Activated naive CD4-positive, alpha-beta T cell treated with anti-CD3 and anti-CD28 coated beads, Interleukin-2, amount 50 U/mL, for 16 hours (primary cell): ENCODE measurements at places on chromosomes 2 and 18.
A peak's percentile ranks its signal among the peaks of the same experiment; 100 is the strongest.

GRCh38 chr2:106581328-106581727 lies 94.2 kb downstream of the CD8B2 start:
- DNase-seq: no peak

DNA sequence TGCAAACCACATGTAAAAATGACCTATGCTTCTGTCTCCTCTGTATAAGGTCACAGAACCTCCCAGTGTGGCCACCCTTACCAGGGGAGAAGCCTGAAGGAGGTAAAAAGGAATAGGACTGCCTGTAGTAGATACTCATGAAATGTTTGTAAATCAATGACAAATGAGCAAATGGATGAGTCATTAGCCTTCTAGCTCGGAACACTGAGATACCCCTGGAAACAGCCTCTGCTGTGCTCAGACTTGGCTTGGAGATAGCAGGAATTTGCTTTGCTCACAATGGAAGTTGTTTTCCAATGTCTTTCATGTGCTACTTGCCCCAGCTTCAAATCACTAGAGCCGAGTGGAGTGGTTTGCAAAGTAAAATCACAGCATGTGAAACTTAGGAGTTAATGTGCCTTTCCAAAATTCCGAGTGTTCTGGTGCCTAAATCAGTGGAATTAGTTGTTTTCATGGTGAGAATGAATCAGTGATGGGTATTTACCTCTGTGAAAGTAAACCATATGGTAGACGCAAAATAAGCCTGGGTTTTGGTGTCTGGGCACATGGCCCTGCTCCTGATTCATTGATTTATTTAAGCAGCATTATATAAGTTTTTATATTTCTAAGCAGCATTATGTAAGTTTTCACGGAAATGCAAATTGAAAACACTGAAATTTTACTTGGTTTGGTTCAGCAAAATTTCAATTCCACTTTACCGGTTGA lies 154.0 kb upstream of the MAP3K20 start:
- DNase-seq: no peak

GRCh38 chr2:68463287-68463877 lies 3.7 kb downstream of the FBXO48 start:
- no peak for DNase-seq

GRCh38 chr2:76491503-76491902 lies 780.8 kb upstream of the GCFC2 start:
- no peak for DNase-seq

- no peak for DNase-seq
Observed at GRCh38 chr2:98140210-98140609, 53.2 kb downstream of the VWA3B start.

DNA sequence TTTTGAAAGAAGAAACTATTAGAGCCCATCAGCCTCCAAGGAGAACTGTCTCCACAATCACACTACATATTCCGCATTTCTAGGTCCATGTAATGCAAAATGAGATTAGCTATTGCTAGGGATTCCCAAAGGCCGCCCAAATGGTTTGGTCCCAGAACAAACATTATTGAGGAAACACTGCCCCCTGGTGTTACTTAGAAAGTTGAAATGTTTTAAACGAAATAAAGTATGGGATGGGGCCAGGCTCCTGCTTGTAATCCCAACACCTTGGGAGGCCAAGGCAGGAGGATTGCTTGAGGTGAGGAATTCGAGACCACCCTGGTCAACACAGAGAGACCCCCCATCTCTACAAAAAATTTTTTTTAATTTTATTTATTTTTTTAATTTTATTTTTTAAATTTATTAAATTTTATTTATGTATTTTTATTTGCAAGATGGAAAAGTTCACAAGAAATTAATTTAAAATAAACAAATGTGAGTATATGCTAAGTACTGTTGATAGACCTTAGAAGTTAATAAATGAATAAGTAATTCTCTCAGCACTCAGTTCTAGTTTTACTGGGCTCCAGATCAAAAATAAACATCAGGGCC lies 5.5 kb downstream of the NHEJ1 start:
- no peak for DNase-seq

DNA sequence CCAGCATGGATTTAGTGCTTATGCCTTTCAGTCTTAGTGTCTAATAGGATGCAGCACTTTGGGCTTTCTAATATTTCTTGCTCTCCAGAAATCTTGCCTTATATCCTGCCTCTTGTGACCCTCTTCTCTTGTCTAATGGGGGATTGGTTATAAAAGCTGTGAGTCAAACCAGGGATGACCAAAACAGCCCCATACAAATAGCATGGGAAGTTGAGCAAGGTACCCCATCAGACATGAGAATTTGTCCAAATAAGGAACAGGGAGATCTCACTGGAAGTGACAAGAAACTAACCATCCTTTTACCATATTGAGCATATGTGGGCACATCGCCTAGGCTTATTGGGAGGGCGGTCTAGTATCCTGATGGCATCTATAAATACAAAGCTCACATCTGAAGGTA lies 78.8 kb upstream of the BZW1 start:
- no peak for DNase-seq

- no peak for DNase-seq
Observed at GRCh38 chr18:41642756-41643155, 312.3 kb upstream of the PIK3C3 start.

GRCh38 chr2:216694082-216694825 lies 1.1 kb downstream of the IGFBP5 start:
- DNase-seq: peak; percentile 45

DNA sequence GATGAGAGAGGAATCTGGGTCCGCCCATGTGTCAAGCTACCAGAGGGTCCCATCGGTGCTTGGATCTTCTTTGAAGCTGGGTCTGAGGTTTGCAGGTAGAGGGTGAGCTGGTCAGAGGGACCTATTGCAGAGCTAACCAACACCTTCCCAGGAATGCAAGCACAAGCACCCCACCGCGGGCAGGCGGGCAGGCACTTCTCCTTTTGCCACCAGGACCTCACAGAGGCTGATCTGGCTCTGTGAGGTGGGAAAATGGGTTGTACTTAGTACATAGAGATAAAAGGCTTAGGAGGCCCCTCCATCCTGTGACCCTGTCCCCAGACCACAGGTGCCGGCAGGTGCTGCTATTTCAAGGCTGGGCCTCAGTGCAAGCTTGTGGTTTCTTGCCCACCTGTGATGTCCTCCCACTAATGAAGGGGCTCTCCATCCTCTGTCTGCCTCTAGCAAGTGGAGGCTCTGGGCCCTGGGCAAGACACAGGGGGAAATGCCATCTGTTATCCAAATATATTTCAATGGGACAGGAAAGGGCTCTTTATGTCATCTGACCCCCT lies 31.4 kb upstream of the IL37 start:
- no peak for DNase-seq

GRCh38 chr2:100807707-100808106 lies 12.2 kb upstream of the NPAS2 start:
- no peak for DNase-seq

DNA sequence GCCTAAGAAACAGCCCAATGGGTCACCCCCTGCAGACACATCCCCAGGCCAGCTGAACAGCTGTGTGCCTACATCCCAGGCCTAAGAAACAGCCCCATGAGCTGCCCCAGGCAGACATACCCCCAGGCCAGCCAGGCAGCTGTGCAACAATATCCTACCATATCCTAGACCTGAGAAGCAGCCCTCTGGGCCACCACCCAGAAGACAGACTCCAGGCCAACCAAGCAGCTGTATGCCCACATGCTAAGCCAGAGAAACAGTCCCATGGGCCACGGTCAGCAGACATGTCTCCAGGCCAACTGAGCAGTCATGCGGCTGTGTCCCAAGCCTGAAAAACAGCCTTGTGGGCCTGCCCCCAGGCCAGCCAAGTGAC lies 205.5 kb downstream of the ATAD2B start:
- DNase-seq: no peak

DNA sequence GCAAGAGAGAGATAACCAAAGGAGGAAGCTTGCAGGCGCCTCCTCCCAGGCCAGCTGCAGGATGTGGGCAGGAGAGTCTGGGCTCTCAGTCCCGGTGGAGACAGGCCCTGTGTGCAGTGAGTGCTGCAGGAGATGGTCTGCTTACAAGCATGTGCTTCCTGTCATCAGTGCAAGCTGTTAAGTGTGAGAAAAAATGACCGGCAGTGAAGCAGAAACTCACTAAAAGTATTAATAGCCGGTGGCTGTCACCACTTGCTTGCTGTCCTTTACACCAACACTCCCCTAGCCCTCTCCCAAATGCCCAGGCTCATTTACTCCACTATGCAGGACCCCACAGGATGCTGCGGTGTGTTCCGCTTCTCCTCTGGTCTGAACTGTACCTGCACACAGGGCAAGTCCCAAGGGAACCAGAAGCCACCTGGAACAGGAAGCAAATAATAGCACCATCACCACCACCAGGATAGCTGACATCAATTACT lies 435.6 kb upstream of the HS6ST1 start:
- no peak for DNase-seq

DNA sequence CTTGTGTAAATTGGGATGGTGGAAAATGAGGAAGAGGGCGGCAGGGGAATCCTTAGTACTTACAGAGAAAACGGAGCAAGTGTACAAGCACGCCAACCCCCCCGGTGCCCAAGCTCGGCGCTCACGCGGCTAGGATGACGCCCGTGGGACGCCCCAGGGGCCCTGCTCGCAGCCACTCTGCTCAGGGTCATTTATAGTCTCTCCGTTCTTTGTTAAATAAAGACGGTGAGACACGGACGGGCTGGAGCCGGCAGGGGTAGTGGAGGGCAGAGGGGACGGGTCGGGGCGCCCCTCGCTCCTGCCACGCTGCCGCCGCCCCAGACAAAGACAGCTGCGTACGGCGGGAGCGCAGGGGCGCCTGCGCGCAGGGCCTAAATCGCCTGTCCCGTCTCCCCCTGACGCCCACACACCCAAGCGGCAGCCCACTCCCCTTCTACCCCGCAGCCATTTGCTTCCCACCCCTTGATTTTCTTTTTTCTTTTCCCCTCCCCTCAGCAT lies 37.8 kb downstream of the PCBP1 start:
- peak; percentile 70 for DNase-seq

DNA sequence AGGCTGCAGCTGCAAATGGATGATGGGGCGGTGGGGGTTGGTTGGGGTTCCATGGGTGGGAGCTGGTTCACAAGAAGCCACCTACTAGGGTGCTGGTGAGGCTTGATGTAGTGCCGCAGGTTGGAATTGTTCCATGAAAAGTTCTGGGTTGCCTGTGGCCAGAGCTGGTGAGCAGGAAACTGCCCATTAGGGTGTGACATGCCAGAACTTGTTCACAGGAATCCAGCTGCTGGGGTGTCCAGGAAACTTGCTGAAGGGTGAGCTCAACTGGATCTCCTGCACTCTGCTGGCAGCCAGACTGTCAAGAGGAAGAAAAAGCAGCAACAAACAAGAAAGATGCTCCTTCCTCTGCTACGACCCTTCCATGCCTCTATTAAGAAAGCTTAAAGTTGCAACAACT lies 48.8 kb downstream of the MAP3K20 start:
- DNase-seq: no peak

DNA sequence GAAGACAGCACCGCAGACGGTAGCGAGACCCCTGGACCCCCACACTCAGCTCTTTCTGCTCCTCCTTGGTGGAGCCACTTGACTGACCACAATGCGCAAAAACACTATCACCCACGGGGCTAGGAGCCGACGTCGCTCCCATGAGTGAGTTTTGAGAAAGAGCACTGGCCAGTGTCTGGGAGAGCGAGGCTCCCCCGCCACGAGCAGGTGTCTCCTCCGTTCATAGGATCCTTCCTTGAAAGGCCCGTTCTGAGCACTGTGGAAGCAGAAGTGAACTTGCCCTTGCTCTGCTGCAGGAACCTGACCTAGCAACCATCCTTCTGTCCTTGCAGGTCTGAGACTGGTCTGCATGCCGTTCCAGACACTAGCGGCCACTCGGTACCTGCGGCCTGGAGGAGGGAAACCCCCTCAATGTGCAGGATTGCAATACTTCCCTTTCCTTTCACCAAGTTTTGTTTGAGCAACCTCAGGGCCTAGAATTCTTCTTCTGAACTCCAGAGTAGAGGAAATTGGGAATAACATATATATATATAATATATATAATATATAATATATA lies 12.9 kb upstream of the ZNF516 start:
- no peak for DNase-seq

GRCh38 chr2:236291911-236292310 lies 27.7 kb upstream of the ASB18 start:
- no peak for DNase-seq

DNA sequence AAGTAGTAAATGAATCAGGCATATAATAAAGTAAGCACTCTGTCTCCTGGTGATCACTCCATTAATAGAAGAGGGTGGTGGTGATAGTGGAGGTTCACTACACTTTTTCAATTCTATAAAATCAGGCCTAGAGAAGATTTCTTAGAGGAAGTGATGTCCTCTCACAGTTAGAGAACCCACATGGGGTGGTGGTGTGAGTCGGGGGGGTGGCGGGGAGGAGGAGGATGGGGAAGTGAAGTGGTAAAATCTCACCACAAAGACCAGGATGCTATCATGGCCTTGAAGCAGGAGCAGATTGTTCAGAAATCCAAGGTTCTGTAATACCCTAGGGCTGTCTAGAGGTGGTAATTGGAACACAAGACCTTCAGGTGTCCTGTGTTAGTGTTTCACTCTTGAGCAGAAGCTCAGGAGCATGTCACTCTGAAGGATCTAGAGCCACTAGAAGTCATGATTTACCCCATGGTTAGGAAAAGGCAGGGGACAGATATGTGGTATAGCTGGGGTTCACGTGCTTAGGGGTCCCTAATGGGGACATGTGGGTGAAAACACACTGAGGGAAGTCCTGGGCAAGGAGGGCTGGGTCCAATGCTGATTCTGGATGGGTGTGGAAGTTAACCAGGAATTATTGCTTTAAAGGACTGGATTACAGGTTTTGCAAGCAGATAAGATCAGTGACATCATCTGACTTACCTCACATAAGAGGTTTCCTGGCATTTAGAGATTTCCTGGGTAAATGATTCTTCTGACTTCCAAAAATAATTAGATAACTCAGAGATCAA lies 31.0 kb downstream of the RNF125 start:
- peak; percentile 12 for DNase-seq

GRCh38 chr18:30679285-30679930 lies 363.1 kb downstream of the DSC3 start:
- DNase-seq: no peak

GRCh38 chr2:5022061-5022460 lies 670.1 kb upstream of the SOX11 start:
- no peak for DNase-seq

- no peak for DNase-seq
Observed at GRCh38 chr2:135557530-135557929, 26.2 kb downstream of the R3HDM1 start.

DNA sequence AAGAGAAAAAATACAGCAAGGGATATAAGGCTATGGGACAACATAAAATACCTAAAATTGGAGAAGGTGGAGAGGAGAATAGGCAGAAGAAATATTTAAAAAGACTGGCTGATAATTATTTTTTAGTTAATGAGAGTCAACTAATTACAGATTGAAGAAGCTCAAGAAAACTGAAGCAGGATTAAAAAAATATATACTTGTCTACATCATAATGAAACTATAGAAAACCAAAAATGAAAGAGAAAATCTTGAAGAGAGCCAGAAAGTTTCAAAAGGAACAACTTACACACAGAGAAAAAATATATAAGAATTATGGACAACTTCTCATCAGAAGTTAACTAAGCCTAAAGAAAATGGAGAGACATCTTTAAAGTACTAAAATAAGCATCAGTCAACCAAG lies 62.9 kb upstream of the APCDD1 start:
- DNase-seq: no peak

- no peak for DNase-seq
Observed at GRCh38 chr18:10141559-10141958, 227.7 kb downstream of the VAPA start.
